GM12878 (cell line): ENCODE measurements at places on chromosomes 13 and 19. TPM values are rescaled to one million over a fixed set of nuclear protein-coding genes. Genes with fewer than 3 reads are reported as not detected.

Gene SERTM1
- not detected in 2 replicates for total RNA-seq

Gene PLIN4
- total RNA-seq = 0.08 and 0.10 TPM in 2 replicates

Gene SIGLEC12
- 0.29 TPM in 1 of 2 replicates, not detected in the other for total RNA-seq

Gene CAPNS1
- total RNA-seq = 430 and 441 TPM in 2 replicates

Gene ZNF415
- not detected in 2 replicates for total RNA-seq

Gene FREM2
- total RNA-seq = 0.08 and 0.13 TPM in 2 replicates

Gene TMEM259
- total RNA-seq = 144 and 155 TPM in 2 replicates

Gene PPP1R13L
- 10.0 and 11.0 TPM in 2 replicates for total RNA-seq

Gene PRTN3
- not detected in 2 replicates for total RNA-seq

Gene IQCN
- 0.54 and 0.64 TPM in 2 replicates for total RNA-seq

Gene GSX1
- not detected in 2 replicates for total RNA-seq

Gene RASIP1
- total RNA-seq = 0.08 and 0.19 TPM in 2 replicates

Gene PIK3R2
- 22.6 and 23.3 TPM in 2 replicates for total RNA-seq

Gene MEIOSIN
- not detected in 2 replicates for total RNA-seq

Gene NPHS1
- total RNA-seq = not detected in 2 replicates

Gene SYNGR4
- total RNA-seq = 0.21 and 0.35 TPM in 2 replicates

Gene UNC13A
- total RNA-seq = 0.08 and 0.48 TPM in 2 replicates

Gene KLK10
- not detected in 2 replicates for total RNA-seq

Gene MISP
- total RNA-seq = 0.05 TPM in 1 of 2 replicates, not detected in the other

Gene RYR1
- total RNA-seq = 0.28 and 0.88 TPM in 2 replicates

Gene FTL
- 994 and 1,017 TPM in 2 replicates for total RNA-seq

Gene LRRC8E
- total RNA-seq = 0.16 TPM in 1 of 2 replicates, not detected in the other

Gene TNNT1
- total RNA-seq = 0.62 TPM in 1 of 2 replicates, not detected in the other
